ENCODE measurements at places on chromosomes 5 and 9. TPM values are rescaled to one million over a fixed set of nuclear protein-coding genes. Genes with fewer than 3 reads are reported as not detected.

SLC2A8 gene
- total RNA-seq: 33.9 TPM

- no peaks in the 10 kb centered on the region for H3K36me3 ChIP-seq
- peaks cover 8% of the 10 kb centered on the region for H3K4me1 ChIP-seq
- no peaks in the 10 kb centered on the region for H3K27me3 ChIP-seq
Observed at GRCh38 chr9:84079994-84080393, 99.4 kb downstream of the RMI1 start.

- H3K4me1 ChIP-seq: peaks cover 2% of the 10 kb centered on the region
- no peak for DNase-seq
- peaks cover 4% of the 10 kb centered on the region for H3K27me3 ChIP-seq
- no peak overlapping the region for H3K4me3 ChIP-seq
- H3K36me3 ChIP-seq: no peaks in the 10 kb centered on the region
- H3K27ac ChIP-seq: no peak overlapping the region
Observed at GRCh38 chr5:41896230-41896629, 7.9 kb upstream of the RIMOC1 start.

CYLC2 gene
- total RNA-seq: not detected

DNA sequence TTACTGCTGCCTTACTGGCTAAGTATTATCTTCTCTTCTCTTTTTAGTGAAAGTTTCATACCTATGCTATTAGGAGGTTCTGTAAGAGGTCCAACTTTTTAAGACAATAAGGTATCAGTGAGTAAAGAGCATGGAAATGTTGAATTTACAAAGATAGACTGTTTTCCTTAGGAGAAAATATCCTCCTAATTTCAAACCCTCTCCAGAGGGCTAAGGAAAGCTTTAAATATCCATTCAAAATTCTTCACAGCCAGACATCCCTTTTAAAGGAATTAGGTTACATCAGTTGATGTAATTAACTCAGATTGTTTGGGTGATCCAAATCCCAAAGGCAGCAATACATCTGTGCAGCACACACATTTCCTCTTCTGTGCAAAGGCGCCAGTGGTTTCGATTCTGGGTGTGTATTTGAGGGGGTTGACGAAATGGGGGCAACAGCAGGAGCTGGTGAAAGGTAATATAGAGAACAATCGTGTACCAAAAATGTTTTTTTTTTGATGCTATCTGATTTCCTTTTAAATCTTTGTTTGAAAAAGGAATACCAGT lies 273.8 kb upstream of the RPS23 start:
- no peaks in the 10 kb centered on the region for H3K36me3 ChIP-seq
- H3K27me3 ChIP-seq: no peaks in the 10 kb centered on the region
- no peak overlapping the region for H3K4me3 ChIP-seq
- H3K27ac ChIP-seq: no peak overlapping the region
- no peak for DNase-seq
- peaks cover 10% of the 10 kb centered on the region for H3K4me1 ChIP-seq

DNA sequence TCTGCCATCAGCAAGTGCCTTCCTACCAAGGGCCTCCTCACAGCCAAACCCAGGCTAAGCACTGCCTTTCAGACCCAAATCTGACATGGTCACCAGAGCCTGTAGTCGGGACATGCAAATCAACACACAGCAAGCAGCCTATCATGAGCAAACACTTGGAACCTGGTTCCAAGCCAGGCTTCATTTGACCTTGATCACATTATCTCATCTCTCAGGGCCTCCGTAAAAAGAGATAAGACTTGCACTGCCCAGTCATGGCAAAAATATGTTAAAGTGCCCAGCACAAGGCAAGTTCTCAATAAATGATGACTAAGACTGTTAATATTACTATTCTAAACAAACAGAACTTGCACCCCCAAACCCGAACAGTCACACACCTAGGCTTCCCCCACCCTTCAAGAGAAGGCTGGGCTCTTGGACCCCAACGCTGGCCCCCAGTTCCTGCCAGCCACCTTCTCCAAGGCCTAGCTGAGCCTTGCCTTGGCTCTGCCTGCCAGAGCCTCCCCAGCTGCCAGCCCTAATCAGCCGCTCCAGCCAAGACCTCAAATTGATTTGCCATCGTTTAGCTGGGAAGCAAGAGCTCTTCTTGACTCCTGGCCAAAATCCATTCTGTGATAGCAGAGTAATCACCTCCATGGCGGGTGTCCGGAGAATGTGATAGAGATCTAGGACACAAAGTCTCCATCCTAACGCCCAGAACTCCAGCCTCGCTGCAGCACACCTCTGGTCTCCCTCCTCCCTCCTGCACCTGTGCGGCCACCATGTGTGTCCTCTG lies 18.7 kb downstream of the CPLX2 start:
- no peaks in the 10 kb centered on the region for H3K36me3 ChIP-seq
- H3K27ac ChIP-seq: 0 out of 2 replicates have a peak overlapping the region, but pooled peaks have one; percentile 52
- no peak for DNase-seq
- H3K27me3 ChIP-seq: no peaks in the 10 kb centered on the region
- peaks cover 13% of the 10 kb centered on the region for H3K4me1 ChIP-seq

DNA sequence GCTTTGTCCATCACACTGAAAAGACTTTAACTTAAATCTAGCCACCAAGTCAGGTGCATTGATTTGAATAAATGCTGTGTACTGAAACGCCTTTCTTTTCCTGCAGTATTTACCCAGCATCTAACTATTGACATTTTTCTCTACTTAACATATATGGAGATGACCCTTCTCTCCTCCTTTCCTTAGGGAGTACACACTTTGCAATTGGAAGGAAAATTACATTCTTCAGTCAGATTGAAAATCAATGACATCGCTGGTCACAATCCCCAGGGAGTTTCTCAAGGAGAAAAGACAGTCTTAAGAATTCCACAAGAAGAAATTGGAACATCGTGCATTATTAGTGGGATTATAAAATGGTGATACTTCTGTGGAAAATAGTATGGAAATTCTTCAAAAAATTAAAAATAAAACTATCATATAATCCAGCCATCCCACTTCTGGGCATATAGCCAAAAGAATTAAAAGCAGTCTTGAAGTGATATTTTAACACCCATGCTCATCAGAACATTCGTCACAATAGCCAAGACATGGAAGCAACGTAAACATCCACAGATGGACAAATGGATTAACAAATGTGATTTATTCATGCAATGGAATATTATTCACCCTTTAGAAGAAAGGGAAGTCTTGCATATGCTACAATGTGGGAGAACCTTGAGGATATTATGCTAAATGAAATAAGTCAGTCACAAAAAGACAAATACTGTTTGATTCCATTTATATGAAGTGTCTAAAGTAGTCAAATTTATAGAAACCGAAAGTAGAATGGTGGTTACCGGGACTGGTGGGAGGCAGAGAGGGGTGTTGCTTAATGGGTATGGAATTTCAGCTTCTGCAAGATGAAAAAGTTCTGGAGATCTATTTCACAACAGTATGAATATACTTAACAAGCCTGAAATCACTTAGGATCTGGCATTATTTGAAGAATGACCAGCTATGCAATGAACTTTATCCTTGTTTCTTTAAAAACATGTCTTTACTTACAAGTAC lies 14.3 kb upstream of the FREM1 start:
- no peaks in the 10 kb centered on the region for H3K4me1 ChIP-seq
- DNase-seq: no peak
- no peak overlapping the region for H3K4me3 ChIP-seq
- H3K27ac ChIP-seq: no peak overlapping the region
- no peaks in the 10 kb centered on the region for H3K27me3 ChIP-seq

PCDHB8 gene
- total RNA-seq: 4.6 TPM

ZFP2 gene
- 2.0 TPM for total RNA-seq

Data from WTC11 (cell line).